Adipocyte (in vitro differentiated cells): ENCODE measurements at places on chromosomes 5 and 9.
A peak's percentile ranks its signal among the peaks of the same experiment; 100 is the strongest.

- DNase-seq = peak; percentile 65
Measured at GRCh38 chr5:158117467-158118160, 258.7 kb upstream of the CLINT1 start.

GRCh38 chr5:137753691-137754187 lies 424 bp downstream of the HNRNPA0 start:
- peak; percentile 59 for DNase-seq

DNA sequence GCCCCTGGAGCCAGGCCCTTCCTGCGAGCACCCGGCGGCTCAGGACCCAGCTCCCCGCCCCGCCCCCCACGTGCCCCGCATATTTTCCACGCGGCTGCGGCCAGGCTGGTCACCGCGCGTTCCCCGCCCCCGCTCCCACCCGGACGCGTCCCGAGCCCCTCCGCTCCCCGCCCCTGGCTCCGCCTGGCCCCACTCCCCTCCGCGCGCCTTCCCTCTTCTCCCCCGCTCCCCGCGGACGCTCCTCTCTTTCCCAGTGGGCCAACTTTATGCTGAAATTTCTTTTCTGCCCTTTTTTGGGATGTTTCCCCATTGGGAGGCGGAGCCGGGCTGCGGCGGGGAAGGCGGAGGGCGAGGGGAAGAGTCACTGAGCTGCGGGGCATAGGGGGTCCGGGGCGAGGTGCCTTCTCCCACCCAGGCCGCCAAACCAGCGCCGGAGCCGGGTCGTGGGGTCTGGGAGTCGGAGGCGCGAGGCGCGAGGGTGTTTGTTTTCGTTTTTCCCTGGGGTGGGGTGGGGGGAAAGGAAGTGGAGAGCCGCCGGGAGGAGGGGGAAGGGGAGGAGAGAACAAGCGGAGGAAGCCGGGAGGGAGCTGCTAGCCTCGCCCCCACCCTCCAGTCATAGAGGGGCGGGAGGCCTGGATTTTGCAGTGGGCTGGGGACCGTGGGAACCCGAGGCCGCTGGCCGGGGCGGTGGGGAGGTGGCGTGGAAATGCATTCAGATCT lies 1.0 kb upstream of the TPM2 start:
- peak; percentile 93 for DNase-seq

DNA sequence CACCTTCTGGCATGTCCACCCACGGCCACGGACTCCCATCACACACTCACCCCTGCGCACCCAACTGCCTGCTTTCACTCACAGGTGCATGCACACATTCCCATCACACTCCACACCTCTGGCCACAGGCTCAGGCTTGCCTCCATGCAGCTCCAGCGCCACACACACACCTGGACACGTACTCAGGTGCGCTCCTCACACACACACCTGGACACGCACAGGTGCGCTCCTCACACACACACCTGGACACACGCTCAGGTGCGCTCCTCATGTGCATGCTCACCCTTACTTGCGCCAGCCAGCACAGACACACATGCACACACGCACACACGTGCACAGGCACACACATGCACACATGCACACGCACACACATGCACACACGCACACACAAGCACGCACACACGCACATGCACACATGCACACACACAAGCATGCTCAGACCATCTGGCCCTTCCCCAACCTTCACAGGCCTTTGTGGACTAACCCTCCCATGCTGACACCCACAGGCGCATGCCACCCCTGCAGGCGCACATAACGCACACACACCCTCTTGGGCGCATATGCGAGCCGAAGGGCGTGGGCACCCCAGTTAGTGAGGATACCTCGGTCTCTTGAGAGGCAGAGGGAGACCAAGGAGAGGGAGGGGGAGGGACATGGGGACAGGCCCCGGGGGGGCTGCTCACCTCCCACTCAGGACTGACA lies 8.3 kb downstream of the GRIN1 start:
- no peak for DNase-seq

DNA sequence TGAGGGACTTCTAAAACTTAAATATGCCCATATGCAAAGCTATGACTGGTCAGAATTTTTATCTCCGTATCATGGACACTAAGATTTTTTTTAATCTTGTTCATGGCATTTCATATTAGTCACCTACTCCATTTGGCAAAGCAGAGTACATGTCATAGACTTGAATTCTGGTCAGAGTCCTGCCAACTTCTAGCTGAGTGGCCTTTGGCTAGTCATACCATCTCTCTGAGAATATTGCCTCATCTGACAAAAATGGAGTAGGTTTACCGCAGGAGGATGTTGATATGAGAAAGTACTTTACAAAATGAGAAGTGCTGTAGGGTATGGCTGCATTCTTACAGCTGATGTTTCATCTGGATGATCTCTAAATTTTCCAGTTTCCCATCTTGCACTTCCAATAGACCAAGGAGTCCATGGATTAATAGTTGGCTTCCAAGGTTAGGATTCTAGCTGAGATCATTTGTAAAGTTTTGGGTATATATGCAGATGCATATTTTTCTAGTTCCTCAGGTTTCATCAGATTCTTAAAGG lies 150.8 kb upstream of the NR3C1 start:
- peak; percentile 87 for DNase-seq
